H1 (cell line): ENCODE measurements at places on chromosomes 5 and 9. TPM values are rescaled to one million over a fixed set of nuclear protein-coding genes. Genes with fewer than 3 reads are reported as not detected.

Gene SPINK6
- not detected in 2 replicates for total RNA-seq

Gene PCDHGA1
- total RNA-seq, result 0.84 and 0.89 TPM in 2 replicates

Gene ATG12
- 49.3 and 51.4 TPM in 2 replicates for total RNA-seq

Gene PDE6A
- not detected in 2 replicates for total RNA-seq

Gene CBY3
- 0.39 and 1.4 TPM in 2 replicates for total RNA-seq

Gene SLC6A19
- not detected in 2 replicates for total RNA-seq

Gene PCDHA3
- total RNA-seq, result 0.67 and 0.80 TPM in 2 replicates

Gene INSL6
- total RNA-seq, result not detected in 2 replicates

Gene ANKHD1
- 101 and 108 TPM in 2 replicates for total RNA-seq

Gene C9orf153
- total RNA-seq, result 0.65 TPM in 1 of 2 replicates, not detected in the other

- no peak for DNase-seq
These were observed 125.7 kb downstream of the SEMA6A start for GRCh38 chr5:116448870-116449427.

DNA sequence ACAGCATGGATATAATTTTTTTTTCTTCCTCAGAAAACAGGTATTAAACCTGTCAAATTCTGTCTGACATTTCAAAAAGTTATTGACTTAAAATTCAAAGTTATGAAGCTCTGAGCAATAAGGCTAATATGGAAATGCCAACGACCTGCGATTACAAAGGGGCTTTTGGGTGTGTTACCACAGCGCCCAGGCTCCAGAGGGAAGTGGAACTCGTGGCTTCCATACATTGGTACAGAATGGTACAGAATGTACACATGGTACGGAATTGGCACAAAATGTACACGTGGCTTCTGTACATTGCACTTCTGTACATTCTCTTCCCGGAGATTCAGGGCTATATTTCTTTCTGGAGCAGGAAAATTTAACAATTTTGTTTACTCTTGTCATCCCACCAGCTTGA lies 225.1 kb upstream of the TBCA start:
- DNase-seq, result no peak

DNA sequence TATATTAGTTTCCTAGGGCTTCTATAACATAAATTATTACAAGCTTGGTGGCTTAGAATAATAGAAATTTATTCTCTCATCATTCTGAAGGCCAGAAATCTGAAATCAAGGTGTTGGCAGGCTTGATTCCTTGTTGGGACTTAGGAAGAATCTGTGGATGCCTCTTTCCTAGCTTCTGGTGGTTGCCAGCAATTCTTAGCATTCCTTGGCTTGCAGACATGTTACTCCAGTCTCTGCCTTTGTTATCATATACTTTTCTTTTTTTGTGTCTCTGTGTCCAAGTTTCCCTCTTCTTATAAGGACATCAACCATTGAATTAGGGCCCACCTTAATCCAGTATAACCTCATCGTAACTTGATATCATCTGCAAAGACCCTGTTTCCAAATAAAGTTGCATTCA lies 31.4 kb downstream of the CTNNA1 start:
- no peak for DNase-seq

GRCh38 chr5:179257176-179257682 lies 88.0 kb downstream of the ADAMTS2 start:
- no peak for DNase-seq

DNA sequence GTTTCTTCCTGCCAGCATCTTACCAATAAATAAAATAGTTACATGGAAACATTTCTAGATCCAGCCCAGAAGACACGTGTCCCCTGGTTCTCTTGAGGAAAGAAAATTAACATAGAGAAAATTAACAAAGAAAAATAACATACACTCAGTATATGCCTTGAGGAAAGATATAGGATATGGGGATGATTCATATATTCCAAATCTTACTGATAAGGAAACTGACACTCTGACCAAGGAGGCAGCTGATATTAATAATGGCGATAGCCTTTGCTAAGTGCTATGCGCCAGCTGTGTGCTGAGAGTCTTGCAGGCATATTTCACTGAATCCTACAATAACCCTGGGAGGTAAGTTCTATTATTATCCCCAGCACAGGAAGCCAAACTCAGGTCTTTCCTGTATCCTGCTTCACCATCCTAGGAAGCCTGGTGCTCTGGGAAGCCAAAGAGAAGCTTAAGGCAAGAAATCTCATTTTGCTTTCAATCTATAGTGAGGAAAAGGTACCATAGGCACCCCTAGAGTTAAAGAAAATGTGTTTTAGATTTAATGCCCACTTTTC lies 302.7 kb upstream of the NREP start:
- no peak for DNase-seq

DNA sequence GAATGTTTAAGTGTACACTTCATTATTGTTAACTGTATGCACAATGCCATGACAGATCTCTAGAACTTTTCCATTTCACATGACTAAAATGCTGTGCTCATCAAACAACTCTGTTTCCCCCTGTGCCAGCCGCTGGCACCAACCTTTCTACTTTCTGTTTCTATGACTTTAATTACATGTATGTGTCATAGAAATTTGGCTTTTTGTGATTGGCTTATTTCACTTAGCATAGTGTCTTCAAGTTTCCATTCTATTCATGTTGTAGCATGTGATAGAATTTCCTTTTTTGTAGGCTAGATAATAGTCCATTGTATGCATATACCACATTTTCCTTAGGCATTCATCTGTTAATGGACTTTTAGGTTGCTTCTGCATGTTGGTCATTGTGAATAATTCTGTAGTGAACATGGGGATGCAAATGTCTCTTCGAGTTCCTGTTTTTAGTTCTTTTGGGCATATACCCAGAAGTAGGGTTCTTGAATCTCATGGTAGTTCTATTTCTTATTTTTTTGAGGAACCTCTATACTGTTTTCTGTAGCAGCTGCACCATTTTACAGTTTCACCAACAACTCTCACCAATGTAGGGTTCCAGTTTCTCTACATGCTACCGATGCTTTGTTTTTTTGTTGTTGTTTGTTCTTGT lies 184.4 kb upstream of the DMRT1 start:
- DNase-seq, result no peak

- no peak for DNase-seq
These were observed 47.5 kb downstream of the UIMC1 start for GRCh38 chr5:176959051-176959450.

GRCh38 chr5:14818931-14819790 lies 52.4 kb downstream of the ANKH start:
- no peak for DNase-seq

GRCh38 chr5:149588936-149589335 lies 7.6 kb downstream of the ARHGEF37 start:
- no peak for DNase-seq

GRCh38 chr5:149827086-149827485 lies 97.0 kb downstream of the PPARGC1B start:
- DNase-seq, result no peak

- DNase-seq, result no peak
These were observed 32.3 kb downstream of the TSPAN17 start for GRCh38 chr5:176679365-176680225.

GRCh38 chr5:92907938-92908606 lies 672.9 kb downstream of the NR2F1-AS1 start:
- no peak for DNase-seq

- no peak for DNase-seq
These were observed 144.9 kb downstream of the GIN1 start for GRCh38 chr5:102975045-102975444.

- DNase-seq, result no peak
These were observed 24.4 kb upstream of the VDAC1 start for GRCh38 chr5:134029156-134029555.

- no peak for DNase-seq
These were observed 55.0 kb downstream of the ARHGEF37 start for GRCh38 chr5:149636191-149636860.

DNA sequence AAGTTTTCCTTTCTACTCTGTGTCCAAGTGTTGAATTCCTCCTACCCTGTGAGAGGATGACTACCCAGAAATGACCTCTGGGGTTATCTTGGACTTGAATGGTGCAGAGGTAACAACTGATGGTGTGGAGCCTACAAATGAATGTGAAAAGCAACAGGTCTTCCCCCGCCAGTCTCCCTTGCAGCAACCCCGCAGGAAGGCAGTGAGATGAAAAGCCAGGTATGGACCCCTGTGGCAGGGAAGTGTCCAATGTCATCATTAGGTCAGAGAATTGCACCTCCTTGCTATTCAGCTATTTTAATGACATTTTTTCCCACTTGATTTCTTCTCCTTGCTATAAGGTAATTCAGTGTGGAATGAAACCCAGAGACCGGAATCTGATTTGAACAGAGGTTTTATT lies 58.5 kb downstream of the MAT2B start:
- no peak for DNase-seq

GRCh38 chr5:66796305-66797292 lies 200.4 kb downstream of the MAST4 start:
- DNase-seq, result no peak

DNA sequence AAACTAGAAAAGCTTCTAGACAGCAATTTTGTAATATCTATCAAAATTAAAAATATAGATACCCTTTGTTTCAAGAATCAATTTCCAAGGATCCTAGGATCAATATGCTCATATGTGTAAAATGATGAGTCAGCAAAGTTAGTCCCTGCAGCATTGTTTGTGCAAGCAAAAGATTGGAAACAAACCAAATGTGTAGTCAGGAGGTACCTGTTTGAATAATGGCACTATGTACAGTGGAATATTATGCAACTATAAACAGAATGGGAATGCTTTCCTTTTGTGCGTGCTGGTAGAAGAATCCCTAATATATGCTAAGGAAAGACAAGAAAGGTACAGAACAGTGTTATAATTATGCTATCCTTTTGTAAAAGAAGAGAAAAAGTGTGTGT lies 58.5 kb upstream of the PJA2 start:
- DNase-seq, result no peak

DNA sequence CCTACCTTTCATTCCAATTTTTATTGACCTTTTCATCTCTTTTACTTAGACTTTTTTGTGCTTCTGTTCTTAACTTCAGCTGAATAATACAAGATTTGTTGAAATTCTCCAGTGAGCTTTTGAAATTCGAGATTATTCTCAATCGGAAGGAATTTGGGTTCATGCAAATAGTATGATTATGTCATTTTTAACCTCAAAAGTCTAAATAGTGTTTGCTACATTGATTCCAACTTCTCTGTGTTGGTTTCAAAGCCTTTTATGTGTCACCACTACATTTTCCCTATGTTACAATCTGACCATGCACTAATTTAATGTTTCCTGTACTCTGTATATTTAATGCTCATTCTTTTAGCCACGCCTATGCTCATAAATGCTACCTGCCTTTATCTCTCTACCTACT lies 44.1 kb downstream of the VPS13A start:
- DNase-seq, result no peak

DNA sequence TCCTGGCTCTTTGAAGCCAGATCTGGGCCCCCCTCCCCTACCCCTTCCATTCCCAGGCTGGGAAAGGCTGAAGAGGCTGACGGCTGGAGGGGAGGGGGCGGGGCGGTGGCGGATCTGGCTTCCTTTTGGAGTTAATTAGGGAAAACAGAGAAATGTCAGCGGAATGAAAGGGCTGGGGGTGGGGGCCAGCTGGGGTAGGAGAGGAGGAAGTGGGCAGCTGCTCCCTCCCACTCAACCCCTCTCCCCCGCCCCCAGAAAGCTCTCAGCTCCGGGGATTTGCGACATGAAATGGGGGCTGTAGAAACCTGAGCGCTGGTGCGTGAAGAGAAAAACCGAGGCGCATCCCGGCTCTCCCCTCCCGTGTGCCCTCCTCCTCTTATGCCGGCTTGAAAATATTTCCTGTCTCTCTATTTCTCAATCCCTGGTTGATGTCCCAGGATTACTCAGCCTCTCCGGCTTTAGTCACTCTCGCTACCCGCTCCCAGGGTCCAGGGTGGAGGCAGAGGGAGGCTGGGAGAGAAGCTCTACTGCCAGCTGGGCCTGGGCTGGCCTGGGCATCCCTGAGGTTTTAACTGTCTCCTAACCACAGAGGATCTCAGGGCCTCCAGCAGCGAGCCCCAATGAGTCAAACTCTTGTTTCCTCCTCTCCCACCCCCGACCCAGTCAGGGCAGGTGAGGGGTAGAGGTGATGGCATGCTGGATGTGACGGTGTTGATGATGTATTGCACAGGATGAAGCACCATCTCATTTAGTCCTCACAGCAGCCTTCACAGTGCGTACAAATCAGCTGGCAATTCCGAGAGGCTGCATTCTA lies 20.1 kb downstream of the PCDHGC5 start:
- DNase-seq, result no peak

GRCh38 chr9:79056041-79056440 lies 515.7 kb upstream of the TLE4 start:
- no peak for DNase-seq
